ENCODE measurements at places on chromosomes 1 and 21. TPM values are rescaled to one million over a fixed set of nuclear protein-coding genes. Genes with fewer than 3 reads are reported as not detected.

- DNase-seq: peak; percentile 61
These were observed at the start of gene KCTD3 for GRCh38 chr1:215566556-215567490. KCTD3 (plus strand) TSS chr1:215567304; CDS start chr1:215567686, 382 bp downstream.

DNA sequence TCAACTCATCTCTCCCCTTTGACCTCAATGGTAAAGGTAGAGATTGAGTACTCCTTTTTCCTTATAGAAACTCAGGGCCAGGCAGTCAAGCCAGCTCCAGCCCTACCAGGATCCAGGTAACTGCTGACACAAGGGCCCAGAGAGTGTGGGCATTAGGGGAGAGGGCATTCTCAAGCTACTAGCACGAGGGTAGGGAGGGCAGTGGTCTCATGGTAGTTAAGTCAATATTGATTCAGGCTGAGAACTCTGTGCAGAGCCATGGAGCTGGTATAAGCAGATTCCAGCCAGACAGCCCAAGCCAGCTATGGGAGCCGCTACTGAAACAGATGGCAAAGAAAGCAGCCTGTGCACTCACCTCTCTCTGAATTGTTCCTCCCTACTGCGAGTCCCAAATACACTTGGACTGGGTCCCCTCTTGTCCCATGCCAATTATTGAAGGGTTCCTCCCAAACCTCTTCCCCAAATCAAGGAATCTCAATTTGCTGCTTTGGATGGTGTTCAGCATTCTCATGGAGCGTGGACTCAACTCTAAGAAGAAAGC, 2.8 kb downstream of the PI4KB start:
- DNase-seq: no peak

DNA sequence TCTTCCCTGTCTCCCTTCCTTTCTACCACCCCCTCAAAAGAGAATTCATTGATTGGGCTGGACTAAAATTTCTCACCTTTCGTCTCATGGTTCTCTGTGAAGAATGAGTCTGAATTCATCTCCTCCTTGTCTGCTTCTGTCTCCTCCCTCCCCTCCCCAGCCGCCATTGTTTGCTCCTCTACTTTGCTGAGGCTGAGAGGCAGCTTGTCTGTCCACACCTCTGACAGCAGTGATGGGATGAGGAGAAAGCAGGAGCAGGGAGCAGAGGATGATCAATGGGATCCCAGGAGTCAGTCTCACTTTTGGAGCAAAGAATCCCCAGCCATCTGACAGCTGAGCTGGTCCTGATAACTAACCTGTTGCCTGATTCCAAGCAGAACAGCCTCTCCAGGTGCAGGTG, 2.5 kb downstream of the ILDR2 start:
- no peak for DNase-seq

Gene WDR64
- not detected for total RNA-seq

GRCh38 chr1:60547821-60548220, 474.3 kb upstream of the C1orf87 start:
- DNase-seq: no peak

Gene ERICH3
- not detected for total RNA-seq

- no peak for DNase-seq
These were observed 40.7 kb downstream of the MAN1C1 start for GRCh38 chr1:25657121-25657882.

- DNase-seq: peak; percentile 59
These were observed 651.0 kb downstream of the SMYD3 start for GRCh38 chr1:245855846-245856730.

DNA sequence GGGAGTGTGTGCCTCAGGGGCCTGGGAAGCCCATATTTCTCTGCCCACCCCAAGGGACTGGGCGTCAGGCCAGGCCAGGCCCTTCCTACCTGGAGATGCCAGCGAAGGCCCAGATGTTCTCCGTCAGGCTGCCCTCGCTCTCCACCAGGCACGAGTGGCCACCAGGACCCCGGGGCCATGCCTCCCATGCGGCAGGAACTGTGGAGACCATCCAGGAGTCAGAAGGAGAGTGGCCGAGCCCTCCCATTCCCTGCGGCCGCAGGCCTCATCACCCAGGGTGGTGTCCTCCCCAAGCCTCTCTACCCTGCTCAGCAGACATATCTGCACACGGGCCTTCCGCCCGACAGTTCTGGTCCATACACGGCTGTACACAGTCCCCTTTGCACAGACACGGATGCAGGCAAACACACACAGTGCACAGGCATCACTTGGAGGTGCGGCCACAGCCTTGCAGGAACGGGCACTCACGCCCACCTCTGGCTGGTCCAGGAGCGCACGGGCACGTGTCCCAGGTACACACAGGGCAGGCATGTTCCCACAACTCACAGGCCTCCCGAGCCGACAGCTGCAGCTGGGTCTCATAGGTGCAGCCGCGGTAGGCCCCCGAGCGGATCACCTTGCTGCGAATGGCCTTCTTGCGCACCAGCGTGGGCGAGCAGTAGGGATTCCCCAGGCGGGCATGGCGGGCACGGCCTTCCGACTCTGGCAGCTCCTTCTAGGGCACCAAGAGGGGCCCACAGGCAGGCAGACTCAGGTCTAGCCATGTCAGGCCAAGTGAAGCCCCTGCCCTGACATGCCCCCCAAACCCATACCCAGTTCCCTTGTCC, 5.9 kb upstream of the KIF17 start:
- no peak for DNase-seq

GRCh38 chr1:212696721-212697331, 2.8 kb downstream of the BATF3 start:
- DNase-seq: no peak

Gene TNN
- not detected for total RNA-seq

DNA sequence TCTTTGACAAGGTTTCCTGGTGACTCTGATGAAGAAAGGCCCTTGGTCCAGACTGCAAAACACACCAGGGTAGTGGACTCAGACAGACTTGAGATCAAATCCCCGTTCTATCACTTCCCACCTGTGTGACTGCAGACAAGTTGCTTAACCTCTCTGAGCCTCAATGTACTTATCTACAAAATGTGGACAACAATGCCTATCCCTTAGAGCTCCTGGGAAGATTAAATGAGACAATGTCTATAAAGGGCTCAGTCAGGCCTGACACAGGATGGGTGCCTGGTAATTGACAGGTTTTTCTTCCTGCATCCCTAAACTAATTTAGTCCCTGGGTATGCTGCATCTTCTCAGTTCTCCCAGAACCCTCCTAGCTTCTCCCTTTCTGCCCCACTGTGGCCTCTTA, 37.9 kb upstream of the ZBTB40 start:
- DNase-seq: no peak

Gene TRPM2
- not detected for total RNA-seq

Gene MXRA8
- 97.8 TPM for total RNA-seq

GRCh38 chr1:57026624-57027354, 61.0 kb upstream of the C8B start:
- no peak for DNase-seq

GRCh38 chr1:106954661-106955229, 101.7 kb upstream of the PRMT6 start:
- DNase-seq: no peak

Gene SH2D5
- total RNA-seq: 7.2 TPM

- DNase-seq: no peak
These were observed 3.0 kb upstream of the FOXD3 start for GRCh38 chr1:63319046-63320021.

DNA sequence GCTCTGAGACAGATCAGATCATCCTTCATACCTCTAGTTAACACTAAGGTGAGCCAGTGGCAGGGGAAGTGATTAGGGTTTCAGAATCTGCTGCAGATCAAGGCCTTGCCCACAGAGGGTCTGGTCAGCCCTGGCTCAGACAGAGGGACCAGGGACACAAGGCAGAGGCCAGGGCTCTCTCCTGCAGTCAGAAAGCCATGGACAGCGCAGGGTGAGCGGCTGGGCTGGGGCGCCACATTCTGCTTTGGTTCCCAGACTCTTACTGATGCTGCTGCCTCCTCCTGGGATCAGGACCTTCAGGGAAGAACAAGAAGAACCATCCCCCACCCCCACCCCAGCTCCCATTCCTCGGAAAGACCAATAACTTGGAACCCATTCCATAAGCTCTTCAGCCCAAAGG, 43.1 kb downstream of the GPR161 start:
- DNase-seq: no peak

- DNase-seq: no peak
These were observed 5.3 kb downstream of the PADI2 start for GRCh38 chr1:17113963-17114362.

GRCh38 chr1:219668446-219668845, 55.5 kb upstream of the ZC3H11B start:
- no peak for DNase-seq

Gene HSF2BP
- total RNA-seq: 0.90 TPM

Gene BROX
- 43.4 TPM for total RNA-seq

Gene SYCP1
- not detected for total RNA-seq

GRCh38 chr1:155569988-155570592, 7.5 kb upstream of the ASH1L start:
- peak; percentile 91 for DNase-seq

Gene CRYBG2
- not detected for total RNA-seq

Gene PPOX
- 6.1 TPM for total RNA-seq

- DNase-seq: no peak
These were observed 44.1 kb downstream of the OLFML3 start for GRCh38 chr1:114023377-114023776.

Gene PRDX6
- total RNA-seq: 373 TPM

- DNase-seq: no peak
These were observed 365.0 kb downstream of the LTN1 start for GRCh38 chr21:28627691-28628090.

- DNase-seq: no peak
These were observed 150.1 kb downstream of the KCNJ6 start for GRCh38 chr21:37766129-37766528.

- DNase-seq: no peak
These were observed 876 bp upstream of the CATSPERE start for GRCh38 chr1:244460197-244460596.

GRCh38 chr1:228161362-228161761, 4.2 kb upstream of the IBA57 start:
- DNase-seq: no peak

GRCh38 chr1:187310038-187310631, 481.4 kb downstream of the PLA2G4A start:
- no peak for DNase-seq

Gene TRIM58
- 0.54 TPM for total RNA-seq

Data from IMR-90 (cell line).